ENCODE measurements at places on chromosomes 7 and 10. TPM values are rescaled to one million over a fixed set of nuclear protein-coding genes. Genes with fewer than 3 reads are reported as not detected.

DNA sequence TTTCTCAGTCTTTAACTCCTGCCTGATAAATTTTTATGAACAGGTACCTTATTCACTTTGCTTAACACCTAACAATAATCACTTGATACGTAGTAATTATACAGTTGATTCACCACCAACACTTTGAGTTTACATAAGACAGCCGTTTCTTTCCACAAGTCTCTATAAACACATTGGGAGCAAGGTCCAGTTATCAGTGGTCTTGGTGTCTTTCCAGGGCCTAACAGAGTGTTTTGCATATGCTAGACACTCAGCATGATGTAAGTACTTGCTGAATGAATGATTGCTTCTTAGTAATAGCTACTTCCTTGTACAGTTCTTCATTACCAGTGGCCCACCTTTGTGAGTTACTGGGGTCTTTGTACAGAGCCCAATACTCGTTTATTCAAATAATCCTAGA, 6.4 kb downstream of the CLDN12 start:
- H3K4me1 ChIP-seq = peaks cover 2% of the 10 kb centered on the region
- no peak overlapping the region for H3K4me3 ChIP-seq
- H3K27me3 ChIP-seq = no peaks in the 10 kb centered on the region
- DNase-seq = no peak
- no peak overlapping the region for H3K27ac ChIP-seq

The GATA3 gene
- total RNA-seq = 61.5 TPM

DNA sequence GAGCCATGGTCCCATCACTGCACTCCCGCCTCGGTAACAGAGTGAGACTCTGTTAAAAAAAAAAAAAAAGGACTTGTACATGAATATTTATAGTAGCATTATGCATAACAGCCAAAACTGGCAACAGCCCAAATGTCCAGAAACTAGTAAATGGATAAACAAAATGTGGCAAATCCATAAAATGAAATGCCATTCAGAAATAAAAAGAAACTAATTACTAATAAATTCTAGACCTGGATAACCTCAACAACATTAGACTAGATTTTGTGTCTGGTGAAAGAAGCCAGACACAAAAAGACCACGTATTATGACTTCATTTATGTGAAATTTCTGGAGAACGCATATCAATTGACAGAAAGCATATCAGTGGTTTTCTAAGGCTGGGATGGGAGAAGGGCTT, 74.5 kb downstream of the HPSE2 start:
- H3K36me3 ChIP-seq = no peaks in the 10 kb centered on the region
- H3K27ac ChIP-seq = no peak overlapping the region

DNA sequence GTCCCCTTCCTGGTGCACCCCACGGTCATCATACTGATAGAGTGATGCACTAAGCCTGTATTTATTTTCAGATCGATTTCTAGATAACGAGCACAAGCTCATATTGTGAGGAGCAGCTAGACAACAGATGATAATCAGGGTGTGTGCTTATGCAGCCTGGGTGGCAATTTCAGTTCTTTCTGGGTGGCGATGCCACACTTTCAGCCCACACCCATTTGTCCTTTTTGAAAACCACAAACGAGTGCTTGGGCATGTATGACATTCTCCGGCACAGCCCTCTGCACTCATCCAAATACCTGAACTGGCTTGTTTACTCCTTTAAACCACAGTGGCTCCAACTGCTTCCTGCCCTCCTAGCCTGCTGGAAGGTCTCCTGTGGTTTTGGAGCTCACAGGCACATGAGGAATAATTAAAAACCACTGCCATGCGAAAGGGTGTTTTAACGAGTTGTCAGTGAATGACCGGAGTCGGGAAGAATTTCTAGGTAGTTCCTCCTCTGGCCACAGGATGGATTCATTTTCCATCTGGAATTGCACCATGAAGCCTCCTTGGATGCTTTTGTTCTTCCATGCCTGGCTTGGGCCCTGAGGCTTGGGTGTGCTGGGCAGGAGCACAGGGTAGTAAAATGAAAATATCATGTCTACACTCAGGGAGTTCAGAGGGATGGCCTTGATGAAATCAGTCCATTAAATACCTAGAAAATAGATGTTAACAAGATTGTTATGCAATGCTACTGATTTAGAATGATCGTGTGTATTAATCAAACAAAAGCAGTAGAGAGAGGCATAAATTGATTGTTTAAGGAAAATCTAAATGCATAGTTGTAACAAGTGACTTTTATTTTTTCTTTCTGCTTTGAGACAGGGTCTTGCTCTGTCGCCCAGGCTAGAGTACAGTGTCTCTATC, 52.4 kb upstream of the ITGB1 start:
- peaks cover 30% of the 10 kb centered on the region for H3K4me1 ChIP-seq
- no peak overlapping the region for H3K4me3 ChIP-seq
- peak overlapping the region; percentile 29 for H3K27ac ChIP-seq
- H3K36me3 ChIP-seq = no peaks in the 10 kb centered on the region
- H3K27me3 ChIP-seq = peaks cover 9% of the 10 kb centered on the region

DNA sequence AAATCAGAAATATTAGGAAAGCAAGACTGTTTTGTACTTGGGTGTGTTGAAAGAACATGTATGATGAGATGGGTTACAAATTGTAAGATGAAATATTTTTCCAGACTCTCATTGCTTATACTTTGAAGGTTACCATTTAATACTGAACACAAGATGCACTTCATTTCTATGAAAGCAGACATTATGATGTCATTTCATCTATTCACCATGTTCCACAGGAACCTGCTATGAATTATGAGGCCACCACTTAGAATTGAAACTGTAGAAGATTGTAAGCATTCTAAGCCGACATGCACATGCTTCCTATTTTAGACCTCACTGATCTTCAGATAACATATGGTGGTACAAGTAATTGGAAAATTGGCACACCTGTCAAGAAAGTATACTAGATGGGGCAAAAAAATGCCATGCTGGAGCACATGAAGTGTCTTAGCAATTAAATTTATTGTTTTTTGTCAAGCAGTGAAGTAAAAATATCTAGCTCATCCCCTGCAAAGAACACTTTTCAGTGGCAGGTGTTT, 195.0 kb downstream of the PHF14 start:
- H3K4me1 ChIP-seq = peaks cover 5% of the 10 kb centered on the region
- no peak for DNase-seq
- no peak overlapping the region for H3K27ac ChIP-seq
- H3K27me3 ChIP-seq = no peaks in the 10 kb centered on the region
- no peaks in the 10 kb centered on the region for H3K36me3 ChIP-seq

The IL2RA gene
- total RNA-seq = 302 TPM

DNA sequence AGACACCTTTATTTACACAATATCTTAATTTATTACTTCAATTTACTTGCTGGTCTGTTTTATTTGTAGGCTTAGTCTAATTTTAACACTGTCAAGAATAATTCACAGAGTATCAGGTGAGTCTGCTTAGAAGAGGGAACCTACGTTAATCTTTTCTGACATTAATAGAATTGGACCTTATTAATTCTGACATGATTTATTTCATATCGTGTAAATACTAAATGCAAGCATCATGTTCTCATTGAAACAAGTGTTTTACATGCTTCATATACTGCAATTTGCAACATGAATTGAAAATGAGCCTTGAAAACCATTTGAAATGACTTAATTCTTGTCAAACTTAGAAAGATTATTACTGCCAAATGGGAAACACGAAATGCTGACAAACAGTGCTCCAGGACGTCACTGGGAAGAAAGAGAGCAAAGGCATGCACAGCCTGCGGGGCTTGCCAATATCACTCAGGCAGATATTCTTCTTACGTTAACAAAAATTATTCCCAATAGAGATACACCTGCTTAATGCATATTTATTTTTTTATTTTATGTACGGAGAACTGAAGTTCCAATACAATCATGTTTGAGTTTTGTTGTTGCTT, 282.0 kb upstream of the AKR1E2 start:
- peaks cover 5% of the 10 kb centered on the region for H3K27me3 ChIP-seq
- DNase-seq = no peak
- H3K4me3 ChIP-seq = no peak overlapping the region
- H3K27ac ChIP-seq = no peak overlapping the region

The OR2A7 gene
- 0.54 TPM for total RNA-seq

DNA sequence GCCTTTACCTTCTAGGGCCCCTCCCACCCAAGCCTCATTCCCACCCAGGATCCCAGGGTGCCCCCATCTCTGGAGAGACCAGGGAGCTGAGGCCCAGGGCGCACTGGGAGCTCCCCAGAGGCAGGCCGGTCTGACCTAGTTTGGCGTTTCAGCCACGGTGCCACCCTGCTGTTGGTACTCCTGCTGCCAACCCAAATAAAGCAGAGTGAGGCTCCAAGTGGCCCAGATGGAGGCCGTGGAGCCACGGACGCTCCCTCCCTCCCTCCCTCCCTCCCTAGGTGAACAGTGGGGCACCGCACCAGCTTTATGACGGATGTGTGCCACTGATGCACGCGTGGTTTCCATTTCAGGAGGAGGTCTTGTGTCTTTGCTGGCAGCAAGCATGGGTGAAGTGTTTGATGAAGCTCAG, 1.8 kb downstream of the INPP5A start:
- no peaks in the 10 kb centered on the region for H3K36me3 ChIP-seq
- no peaks in the 10 kb centered on the region for H3K27me3 ChIP-seq
- H3K4me3 ChIP-seq = peak overlapping the region; percentile 72
- peak overlapping the region; percentile 63 for H3K27ac ChIP-seq

- no peak overlapping the region for H3K27ac ChIP-seq
- no peaks in the 10 kb centered on the region for H3K27me3 ChIP-seq
- no peaks in the 10 kb centered on the region for H3K4me1 ChIP-seq
- H3K4me3 ChIP-seq = no peak overlapping the region
- DNase-seq = no peak
Observed at GRCh38 chr10:49830846-49831245, 68.7 kb upstream of the OGDHL start.

The CAMK1D gene
- total RNA-seq = 2.4 TPM

GRCh38 chr7:78296644-78297371, 498.2 kb downstream of the PHTF2 start:
- H3K36me3 ChIP-seq = no peaks in the 10 kb centered on the region
- no peak overlapping the region for H3K4me3 ChIP-seq
- H3K27me3 ChIP-seq = no peaks in the 10 kb centered on the region
- H3K27ac ChIP-seq = no peak overlapping the region

GRCh38 chr7:39733881-39734632, 110.7 kb downstream of the RALA start:
- H3K27ac ChIP-seq = peak overlapping the region; percentile 95
- H3K4me1 ChIP-seq = peaks cover 38% of the 10 kb centered on the region
- H3K27me3 ChIP-seq = no peaks in the 10 kb centered on the region
- H3K36me3 ChIP-seq = peaks cover 6% of the 10 kb centered on the region
- peak overlapping the region; percentile 76 for H3K4me3 ChIP-seq

DNA sequence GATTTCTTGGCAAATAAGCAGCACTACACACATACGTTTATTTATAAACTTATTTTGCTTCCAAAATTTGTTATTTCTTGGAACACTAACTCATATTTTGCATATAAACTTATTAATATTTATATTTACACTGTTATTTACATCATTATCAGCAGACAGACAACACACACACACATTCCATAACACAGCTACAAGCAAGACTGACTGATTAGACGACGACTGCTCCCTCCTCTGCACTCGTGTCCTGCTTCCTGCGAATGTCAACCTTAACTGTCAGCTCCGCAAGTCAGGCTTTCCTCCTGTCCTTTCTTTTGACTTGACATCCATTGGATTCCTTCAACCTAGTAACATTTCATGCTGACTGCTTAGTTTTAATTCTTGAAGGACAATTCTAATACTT, 96.6 kb downstream of the ATE1 start:
- no peak for DNase-seq
- no peak overlapping the region for H3K4me3 ChIP-seq
- H3K36me3 ChIP-seq = peaks cover 31% of the 10 kb centered on the region
- no peak overlapping the region for H3K27ac ChIP-seq

All from activated CD8-positive, alpha-beta memory T cell treated with anti-CD3 and anti-CD28 coated beads, Interleukin-2, amount 10 ng/mL, durations not matched to agents 7 days and 5 days (primary cell).